Natural killer cell (primary cell): ENCODE measurements at places on chromosomes 3 and 15.

DNA sequence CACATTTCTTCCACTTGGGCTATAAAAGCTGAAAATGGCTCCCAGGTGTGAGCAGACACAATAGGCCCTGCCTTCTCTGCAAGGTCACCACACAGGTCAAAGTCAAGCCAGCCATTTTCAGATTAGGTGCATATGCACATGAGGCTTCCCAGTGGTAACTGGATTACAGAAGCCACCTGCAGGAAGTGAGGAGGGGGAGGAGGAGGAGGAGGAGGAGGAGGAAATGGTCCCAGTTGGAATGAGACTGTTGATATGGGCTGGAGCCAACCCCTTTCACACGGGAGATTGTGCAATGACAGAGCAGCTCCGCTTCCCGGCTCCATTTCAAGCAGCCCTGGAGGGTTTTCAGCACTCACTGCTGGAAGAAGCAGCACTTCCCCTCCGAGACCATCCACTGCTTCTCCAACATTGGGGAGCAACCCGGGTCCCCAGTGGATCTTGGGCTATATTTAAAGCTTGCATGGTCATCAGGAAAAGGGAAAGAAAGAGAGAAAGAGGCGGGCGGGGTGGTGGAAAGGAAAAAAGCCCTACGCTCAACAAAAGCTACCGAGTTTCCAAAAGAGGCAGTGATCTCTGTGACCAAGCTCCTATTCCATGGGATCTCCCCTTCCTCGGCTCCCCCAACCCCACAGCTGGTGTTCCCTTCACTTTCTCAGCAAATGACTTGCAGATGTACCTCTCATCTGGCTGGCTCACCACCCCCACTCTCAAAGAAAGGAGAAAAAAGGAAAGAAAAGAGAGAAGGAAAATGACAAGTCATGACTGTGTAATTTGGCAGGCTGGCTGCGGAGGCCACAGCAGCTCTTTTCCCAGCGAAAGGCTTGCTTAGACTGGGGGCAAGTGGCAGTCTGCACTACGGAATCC, 58.3 kb downstream of the LRIG1 start:
- no peak for DNase-seq

- DNase-seq = no peak
These were observed 64.7 kb downstream of the STARD9 start for GRCh38 chr15:42640109-42640508.

GRCh38 chr15:60760646-60761504, 281.9 kb upstream of the ICE2 start:
- no peak for DNase-seq

DNA sequence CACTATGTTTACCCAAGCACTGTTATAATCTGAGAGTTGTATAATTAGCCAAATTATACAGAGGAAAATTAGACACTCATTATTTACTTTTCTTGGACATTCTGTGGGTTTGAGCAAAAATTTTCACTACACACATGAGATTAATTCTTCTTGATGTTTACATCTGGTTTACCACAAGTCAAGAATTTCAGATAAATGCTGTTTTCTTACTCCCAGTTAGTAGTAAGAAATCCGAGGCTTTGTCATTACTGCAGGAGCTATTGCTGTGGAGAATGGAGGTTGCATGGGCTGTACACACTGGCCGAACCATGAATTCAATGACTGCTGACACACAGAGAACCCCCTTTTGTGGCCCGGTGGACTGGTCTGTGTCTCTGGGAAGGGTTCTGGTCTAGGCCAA, 207.7 kb upstream of the CFAP20DC start:
- DNase-seq = no peak

GRCh38 chr3:72463083-72463482, 385.2 kb downstream of the SHQ1 start:
- no peak for DNase-seq

- DNase-seq = no peak
These were observed 14.7 kb downstream of the FHIT start for GRCh38 chr3:61236556-61236955.

GRCh38 chr3:162391301-162391700, 894.7 kb downstream of the OTOL1 start:
- no peak for DNase-seq

DNA sequence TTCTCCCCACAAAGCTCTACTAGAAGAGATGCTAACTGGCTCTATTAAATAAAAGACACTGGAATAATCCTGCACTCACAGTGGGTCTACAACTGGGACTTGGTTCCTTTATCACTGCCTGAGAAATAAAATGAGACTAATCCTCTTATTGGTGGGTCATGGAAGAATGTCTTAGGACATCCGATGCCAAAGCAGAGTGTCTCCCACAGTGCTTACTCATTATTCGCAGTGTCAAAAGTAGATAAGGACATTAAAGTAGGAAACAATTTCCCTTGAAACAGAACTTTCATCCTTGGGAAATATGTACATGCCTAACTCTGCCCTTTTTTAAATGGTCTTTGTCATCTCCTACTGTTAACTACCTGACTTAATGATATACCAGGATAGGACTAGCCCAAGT, 71.5 kb downstream of the GSK3B start:
- DNase-seq = no peak

DNA sequence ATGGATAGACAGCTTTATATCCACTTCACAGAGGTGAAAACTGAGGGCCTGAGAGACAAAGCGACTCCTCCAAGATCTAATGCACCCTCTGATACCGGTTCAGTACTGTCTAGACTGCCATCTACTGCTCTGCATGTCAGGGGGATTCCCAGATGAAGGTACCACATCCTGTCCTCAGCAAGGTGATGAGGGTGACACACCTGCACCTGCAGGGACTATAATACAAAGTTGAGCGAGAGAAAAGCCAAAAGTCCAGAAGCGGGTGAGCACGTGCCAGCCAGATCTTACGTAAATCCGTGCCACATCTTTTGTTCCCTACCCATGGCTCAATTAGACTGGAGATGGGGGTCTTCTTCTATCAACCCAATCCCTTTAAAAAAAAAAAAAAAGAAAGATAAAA, 32.4 kb upstream of the HES1 start:
- peak; percentile 81 for DNase-seq
